ENCODE measurements at places on chromosomes 1 and 21.

DNA sequence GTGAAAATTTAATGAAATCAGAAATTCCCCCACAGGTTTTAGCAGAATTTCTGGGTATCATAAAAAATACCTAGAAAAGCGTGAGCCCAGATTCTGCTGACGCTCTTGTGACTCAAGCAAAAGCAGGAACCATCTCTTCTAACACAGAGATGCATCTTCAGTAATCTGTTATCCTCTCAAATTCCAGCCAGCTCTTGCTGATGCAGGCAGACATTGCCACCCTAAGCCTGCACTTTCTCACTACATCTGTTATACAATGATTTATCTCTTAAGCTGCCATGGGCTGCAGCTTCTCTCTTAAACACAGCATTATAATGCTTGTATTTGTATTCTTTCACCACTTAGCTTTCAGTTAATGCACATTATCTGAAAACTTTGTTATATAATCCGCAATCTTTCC, 113.0 kb upstream of the RGS1 start:
- DNase-seq: no peak

GRCh38 chr1:242674951-242675645, 150.6 kb upstream of the PLD5 start:
- DNase-seq: no peak

DNA sequence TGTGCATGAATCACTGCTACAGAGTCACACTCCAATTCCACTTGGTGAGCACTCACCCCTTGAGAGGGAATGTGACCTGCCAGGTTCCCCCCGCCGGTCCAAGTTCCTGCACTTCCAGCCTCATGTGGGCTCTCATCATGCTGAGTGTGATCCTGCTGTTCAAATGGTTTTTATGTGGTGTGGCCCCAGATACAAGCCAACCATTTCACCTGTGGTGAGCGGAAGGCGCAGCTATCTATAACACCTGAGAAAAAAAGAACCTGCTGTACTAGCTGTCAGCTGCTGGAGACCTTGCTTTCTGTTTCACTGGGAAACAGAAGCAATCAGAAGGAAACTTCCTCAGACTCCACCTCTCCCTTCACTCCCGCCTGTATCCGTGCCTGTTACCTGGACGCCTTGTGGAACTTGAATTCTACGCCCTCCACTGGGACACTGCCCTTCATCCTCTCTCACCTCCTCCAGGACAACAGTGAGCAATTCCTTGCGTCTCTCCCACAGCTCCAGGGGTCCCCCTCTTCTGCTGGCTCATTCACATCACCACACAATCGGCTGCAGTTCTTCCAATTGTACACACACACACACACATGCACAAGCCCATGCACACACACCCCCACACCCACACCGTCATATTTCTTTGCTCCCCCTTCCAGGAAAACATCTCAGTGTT, 64.4 kb upstream of the RPL11 start:
- no peak for DNase-seq

GRCh38 chr1:168321945-168322344, 41.3 kb downstream of the TBX19 start:
- no peak for DNase-seq

DNA sequence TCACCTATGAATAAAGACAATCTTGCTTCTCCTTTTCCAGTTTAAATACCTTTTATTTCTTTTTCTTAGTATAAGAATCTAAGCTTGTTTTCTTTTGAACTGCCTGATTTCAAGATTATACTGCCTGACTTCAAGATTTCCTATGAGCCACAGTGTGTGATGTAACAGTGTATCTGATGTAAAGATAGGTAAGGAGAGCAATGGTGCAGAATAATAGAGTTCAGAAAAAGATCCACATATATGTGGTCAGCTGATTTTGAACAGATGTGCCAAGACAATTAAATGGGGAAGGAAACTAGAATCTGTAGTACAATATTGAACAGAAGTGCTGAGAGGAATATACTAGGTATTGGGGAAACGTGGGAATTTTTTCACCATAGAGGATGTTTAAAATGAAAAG, 21.0 kb downstream of the EXO1 start:
- no peak for DNase-seq

DNA sequence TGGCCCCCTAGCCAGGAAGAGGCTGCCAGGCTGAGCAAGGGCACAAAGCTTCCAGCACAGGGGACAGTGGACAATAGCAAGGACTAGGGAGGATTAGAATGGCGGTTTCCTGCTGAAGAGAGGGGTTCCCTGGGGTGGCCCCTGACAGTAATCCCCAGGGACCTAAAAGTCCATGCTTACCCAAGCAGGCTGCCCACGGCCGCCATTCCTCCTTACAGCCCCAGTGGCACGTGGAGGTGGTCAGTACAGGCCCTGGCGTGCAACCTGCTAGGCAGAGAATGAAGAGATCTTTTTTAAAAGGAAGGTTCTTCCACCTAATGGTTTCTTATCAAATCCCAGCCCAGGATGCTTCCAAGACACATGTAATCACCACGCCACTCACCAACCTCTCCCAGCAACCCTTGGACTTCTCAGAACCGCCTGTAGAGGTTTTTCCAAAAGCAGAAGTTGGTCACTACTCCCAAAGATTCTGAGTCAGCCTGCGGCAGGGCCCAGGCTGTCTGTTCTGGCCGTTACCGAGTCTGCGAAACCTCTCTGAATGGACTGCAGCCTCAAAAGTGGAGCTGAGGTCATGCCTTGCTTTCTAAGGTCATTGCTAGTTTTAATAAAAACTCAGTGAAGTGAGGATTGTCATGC, 926 bp downstream of the MRPL55 start:
- no peak for DNase-seq

DNA sequence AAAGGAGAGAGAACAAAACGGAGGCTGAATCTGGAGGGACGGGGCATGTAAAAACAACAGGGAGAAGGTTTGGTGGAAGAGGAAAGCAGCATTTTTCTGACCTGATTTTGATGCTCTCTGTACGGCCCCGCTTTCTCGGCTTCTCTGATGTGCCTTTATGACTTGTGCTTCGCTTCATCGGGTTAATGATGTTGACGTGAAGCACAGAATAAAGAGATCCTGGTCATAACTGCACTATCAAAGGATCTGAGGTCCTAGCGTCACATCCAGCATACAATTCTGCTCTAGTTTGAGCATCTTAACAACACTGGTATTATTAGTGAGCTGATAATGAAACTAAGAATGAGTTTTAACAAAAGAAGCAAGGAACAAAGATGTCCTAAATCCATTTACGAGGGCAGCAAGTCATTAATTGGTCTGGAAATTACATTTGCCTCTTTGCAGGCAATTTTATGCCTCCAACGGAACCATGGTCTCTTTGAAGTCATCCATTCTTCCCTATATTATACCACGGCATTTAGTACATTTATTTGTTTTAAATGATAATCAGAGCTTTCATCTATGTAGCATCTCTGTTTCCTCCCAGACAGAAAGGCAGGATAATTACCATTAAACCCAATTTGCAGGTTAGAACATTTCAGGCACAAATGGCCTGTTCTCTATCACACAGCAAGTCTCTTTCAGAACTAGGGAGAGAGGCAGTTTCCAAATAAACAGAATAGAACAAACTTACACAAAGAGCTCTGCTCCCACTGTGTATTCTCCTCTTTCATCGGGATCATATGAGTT, 45.3 kb upstream of the B3GALNT2 start:
- DNase-seq: no peak

DNA sequence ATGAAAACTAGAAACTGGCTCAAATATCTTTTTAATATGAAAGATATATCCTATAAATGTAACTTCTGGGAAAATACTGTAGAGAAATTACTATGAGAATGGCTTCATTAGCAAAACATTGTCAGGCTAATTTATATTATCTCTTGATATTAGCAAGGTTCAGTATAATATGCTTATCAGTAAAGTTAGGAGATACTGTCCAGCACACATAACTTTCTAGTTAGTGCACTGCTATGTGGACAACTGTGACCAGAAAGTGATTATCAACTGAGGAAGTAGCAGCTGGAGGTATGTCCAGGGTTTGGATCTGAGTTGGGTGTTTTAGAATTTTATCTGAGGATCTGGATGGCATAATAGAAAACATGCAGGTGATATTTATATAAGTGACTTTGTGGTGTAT, 7.5 kb downstream of the LRRC8C start:
- no peak for DNase-seq

- no peak for DNase-seq
Measured at GRCh38 chr1:111803951-111804350, 48.2 kb downstream of the DDX20 start.

GRCh38 chr1:157006676-157007075, 38.9 kb downstream of the ARHGEF11 start:
- DNase-seq: no peak

DNA sequence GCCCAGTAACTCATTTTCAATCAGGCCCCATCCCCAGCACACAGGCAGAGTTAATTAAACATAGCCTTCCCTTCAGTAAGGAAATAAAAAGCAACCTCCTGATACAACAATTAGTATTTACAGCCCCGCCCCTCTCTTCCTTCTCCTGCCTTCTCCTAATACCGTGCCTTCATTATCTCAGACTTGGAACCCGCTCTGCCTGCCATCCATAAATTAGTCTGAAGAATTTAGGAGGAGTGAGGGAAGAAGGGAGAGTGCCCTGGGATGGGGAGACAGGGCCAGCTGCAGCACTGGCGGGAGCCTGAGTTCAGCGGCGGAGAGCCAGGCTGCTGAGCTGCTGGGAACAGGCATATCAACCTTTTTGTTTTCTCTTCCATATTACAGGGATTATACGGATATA, 172.8 kb downstream of the ACTL8 start:
- DNase-seq: no peak

DNA sequence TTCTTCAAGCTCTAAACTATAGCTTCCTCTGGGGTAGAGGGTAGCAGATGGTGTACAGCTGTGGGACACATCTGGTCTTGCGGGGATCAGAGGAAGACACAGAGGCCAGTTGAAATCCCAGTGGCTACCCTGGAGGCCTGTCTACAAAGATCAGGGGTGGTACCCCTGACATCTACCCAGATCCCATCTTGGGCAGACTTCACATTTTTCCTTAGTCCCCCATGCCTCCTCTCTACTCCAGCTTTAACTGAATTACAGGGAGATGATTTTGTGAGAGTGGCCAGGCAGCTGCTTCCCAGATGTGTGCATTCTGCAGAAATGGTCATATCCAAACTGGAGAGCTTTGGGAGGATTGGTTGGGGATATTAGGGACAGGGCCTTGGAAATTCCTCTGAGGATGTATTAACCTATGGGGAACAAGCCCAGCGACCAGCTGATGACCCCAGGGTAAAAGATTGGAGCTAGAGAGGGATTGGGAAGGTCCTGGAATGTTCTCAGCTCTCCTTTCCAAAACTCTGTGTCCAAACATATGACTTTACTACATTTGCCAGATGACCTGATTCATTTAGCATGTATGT, 9.6 kb upstream of the CD34 start:
- DNase-seq: no peak

GRCh38 chr1:218735436-218736032, 390.4 kb downstream of the TGFB2 start:
- DNase-seq: no peak

DNA sequence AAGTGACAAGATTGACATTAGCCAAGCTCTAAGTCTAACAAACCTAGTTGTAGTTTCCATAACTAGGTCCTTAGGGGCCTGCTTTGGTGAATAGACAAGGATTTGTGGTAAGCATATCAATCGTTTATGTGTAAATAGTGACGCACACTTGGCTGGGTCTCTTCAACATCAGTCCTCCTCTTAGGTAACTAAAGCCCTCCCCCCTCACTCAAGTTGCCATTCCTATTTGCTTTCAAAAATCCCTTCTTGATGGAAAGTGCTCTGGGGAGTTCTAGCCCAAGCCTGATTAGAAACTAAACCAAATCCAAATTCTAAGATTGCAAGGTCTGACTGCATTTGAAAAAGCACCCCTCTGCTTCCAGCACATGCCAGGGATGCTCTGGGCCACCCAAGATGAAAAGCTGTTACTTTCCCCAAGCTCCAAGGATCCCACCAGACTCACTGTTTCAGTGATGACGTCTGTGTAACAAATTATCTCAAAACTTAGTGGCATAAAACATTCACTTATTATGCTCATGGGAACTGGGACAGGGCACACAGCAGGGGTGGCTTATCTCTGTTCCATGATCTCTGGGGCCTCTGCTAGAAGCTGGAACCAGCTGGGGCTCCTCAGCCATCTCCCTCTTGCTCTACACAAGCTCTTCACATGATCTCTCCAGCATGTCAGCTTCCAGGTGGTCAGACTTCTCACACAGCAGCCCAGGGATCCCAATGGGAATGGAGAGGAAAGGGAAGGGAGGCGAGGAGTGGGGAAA, 74.1 kb downstream of the RRAGC start:
- no peak for DNase-seq

GRCh38 chr1:26409191-26409807, 1.3 kb upstream of the LIN28A start:
- DNase-seq: no peak

DNA sequence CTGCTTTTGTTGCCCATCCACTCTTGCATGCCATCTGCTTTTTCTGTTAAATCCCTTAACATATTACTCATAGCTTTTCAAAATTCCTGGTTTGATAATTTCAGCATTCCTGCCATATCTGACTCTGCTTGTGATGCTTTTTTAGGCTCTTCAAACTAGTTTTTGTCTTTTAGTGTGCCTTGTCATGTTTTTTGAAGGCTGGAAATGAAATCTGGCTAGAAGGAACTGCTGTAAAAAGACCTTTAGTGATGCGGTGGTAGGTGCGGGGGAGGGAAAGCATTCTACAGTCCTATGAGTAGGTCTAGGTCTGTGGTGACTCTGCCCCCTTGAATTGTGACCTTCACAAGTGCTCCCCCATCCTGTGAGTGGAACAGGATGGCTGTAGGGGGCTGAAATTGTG, 15.0 kb upstream of the S100B start:
- DNase-seq: no peak

DNA sequence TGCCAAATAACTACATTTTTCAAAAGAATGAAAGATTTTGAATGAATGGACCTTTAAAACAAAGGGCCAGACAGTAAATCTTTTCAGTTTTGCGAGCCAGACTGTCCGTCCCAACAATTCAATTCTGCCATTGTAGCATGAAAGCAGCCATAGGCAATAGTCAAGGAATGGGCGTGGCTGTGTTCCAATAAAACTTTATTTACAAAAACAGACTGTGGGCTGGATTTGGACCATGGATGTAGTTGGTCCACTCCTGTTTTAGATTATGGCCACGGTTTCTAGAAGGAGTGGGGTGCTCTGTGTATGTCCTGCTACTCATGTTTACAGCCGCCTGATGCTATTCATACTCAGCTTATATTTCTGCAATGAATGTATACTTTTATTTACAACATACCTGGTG, 474.7 kb downstream of the CAMTA1 start:
- no peak for DNase-seq

All from stimulated activated CD8-positive, alpha-beta memory T cell treated with anti-CD3 and anti-CD28 coated beads, Interleukin-4, amount 100 ng/mL, for 1 hour (primary cell).